ENCODE measurements at places on chromosomes 12 and 14. TPM values are rescaled to one million over a fixed set of nuclear protein-coding genes. Genes with fewer than 3 reads are reported as not detected.

CCDC177 gene
- 6.2 TPM for total RNA-seq

OR6C2 gene
- total RNA-seq, result not detected

PTPRO gene
- total RNA-seq, result 0.52 TPM

SOAT2 gene
- not detected for total RNA-seq

SLC35F4 gene
- total RNA-seq, result not detected

MAP3K9 gene
- total RNA-seq, result 20.0 TPM

PTPRB gene
- 1.4 TPM for total RNA-seq

DNA sequence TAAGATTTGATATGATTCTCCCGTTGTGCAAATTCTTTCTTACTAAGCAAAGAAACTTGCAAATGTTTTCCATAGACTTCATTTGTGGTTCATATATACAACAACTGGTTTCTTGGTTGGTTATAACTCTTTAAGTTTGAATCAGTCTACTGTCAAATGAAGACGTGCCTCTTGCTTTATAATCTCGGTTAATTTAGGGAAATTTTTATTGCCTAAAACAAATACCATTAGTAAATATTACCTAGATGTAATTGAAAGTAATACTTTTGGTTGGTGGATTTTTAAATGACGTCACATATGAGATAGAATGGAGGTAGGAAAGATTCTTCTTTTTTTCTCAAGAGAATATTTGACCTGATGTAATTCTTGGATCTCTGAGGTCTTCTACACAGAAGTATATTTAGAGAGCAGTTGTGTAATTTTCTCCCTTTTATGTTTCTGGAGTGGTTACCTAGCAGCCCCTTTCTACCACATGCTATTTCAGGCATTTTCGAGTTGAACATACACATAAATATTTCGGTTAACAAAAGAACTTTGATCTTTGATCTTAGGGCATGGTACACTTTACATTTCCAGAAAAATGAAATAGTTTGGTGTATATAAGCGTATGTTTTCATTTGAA is 1.7 kb downstream of the ATF7IP start:
- no peak for DNase-seq

DNA sequence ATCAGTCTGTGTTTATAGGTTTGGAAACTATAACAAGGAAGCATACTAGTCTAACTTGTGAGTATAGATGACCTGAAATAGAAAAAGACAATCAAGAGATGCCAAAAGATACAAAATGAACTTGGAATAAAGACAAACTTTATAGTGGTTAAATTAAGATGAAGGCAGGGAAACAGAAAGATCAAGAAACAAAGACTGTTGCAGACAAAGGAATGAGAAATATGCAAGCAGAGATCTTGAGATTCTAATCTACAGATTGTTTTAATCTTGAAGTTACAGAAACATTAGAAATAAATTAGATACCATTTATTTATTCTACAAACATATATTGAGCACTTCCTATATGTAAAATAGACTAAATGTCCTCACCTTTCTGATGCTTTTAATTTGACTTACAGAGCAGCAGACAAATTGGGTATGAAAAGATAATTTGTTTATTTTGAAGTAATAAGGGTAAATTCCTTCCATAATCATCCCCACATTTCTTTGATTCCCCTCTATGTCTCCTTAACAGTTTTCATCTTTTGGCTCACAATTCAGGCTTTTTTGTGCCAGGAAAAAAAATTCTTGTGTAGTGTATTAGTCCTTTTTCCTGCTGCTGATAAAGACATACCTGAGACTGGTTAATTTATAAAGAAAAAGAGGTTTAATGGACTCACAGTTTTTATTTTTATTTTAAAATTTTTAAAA is 134.4 kb downstream of the KITLG start:
- no peak for DNase-seq

GRCh38 chr12:83016218-83016835 is 329.6 kb downstream of the TMTC2 start:
- DNase-seq, result no peak

DNA sequence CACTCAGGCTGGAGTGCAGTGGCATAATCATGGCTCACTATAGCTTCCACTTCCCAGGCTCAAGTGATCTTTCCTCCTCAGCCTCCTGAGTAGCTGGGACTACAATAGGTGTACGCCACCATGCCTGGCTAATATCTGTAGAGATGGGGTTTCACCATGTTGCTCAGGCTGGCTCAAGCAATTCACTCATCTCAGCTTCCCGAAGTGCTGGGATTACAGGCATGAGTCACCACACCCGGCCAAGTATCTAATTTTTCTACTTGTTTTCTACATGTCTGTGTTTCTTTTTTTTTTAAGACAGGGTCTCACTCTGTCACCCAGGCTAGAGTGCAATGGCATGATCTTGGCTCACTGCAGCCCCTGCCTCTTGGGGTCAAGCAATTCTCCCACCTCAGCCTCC is 119.7 kb upstream of the MED13L start:
- no peak for DNase-seq

GRCh38 chr12:115835445-115835844 is 442.0 kb downstream of the MED13L start:
- DNase-seq, result no peak

- DNase-seq, result no peak
These were observed 65.9 kb downstream of the NOVA1 start for GRCh38 chr14:26531894-26532293.

GRCh38 chr14:93533842-93534241 is 103.1 kb downstream of the UNC79 start:
- DNase-seq, result no peak

- peak; percentile 76 for DNase-seq
These were observed 1.7 kb downstream of the PDE3A start for GRCh38 chr12:20370014-20370386.

DNA sequence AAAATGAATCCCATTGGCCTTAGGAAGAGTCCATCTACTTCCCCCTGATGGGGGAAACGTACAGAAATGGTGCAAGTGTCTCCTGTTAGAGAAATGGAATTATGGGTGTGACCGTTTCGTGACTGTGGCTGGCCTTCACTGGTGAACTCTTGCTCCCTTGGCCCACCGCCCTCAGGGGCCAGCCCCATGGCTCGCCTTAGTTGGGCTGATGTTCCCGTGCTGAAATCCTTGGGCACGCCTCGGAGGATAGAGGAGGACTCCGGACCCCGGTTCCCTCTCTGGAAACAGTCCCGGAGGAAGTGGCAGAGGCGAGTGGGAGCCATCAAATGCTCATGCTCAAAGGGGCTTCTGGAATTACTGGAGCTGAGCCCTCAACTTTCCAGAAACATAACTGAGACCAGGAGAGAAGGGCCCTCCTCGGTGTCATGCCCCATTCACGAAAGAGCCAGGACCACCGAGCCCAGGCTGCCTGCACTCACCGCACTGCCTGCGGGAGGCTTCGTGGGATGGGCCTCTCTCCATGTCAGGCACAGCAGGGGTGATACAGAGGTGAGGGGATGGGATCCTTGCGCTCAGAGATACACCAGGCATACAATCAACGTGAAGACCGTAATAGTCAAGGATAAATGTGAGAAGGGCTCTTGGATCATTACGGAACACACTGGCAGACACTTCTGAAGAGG is 10.1 kb upstream of the CACNA2D4 start:
- peak; percentile 27 for DNase-seq

GRCh38 chr12:8556531-8557097 is 15.9 kb upstream of the CLEC4E start:
- no peak for DNase-seq

DNA sequence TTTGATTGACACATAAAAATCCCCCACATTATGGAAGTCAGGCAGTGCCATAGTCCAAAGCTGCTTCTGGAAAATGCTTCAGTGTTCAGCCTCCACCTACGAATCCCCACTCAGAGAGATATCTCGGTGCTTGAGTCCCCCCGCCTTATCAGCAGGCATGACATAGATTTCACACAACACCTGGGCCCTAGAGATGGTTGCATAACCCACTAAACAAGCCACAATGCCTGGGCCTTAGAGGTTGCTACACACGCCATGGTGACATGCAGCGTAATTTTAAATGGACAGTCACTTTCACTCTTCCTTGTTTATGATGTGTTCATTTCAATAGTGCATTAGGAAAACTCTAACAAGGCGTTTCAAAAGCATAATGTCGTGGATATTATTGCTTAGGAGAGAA is 38.0 kb downstream of the CCDC60 start:
- DNase-seq, result no peak

GRCh38 chr14:98070536-98070935 is 1201.5 kb downstream of the BCL11B start:
- DNase-seq, result no peak

DNA sequence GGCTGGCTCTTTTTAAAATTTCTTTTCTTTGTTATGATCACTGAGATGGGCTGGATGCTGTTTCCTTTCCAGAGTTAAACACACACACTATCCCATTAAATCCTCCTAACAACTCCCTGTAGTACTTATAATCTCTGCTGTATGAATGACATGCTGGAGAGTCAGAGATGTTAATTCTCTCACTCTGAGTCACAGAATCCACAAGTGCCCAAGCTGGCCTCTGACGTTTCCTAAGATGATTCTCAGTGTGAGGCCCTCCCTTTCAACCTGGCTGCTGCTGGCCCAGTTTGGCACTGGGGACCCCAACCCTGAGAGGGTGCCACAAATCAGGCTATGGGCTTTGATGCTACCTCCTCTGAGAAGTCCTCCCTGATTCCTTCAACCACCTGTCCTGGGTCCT is 5.4 kb downstream of the NOS1 start:
- no peak for DNase-seq

DNA sequence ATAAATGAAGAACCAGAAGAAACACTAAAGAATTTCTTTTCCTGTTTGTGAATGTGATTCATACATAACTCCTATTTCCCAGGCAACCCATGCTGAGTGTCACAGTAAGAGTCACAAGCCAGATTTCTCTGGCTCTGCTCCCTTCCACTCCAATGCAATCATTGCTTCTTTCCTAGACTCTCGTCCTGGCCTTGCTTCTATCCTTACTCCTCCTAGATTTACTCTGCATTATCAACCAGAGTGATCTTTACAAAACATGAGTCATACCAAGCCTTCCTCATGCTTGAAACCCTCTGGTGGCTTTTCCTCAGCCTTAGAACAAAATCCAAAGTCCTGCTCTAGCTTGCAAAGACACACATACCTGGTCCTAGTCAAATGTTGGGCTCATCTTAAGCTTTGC is 13.3 kb downstream of the IL22 start:
- DNase-seq, result no peak

DNA sequence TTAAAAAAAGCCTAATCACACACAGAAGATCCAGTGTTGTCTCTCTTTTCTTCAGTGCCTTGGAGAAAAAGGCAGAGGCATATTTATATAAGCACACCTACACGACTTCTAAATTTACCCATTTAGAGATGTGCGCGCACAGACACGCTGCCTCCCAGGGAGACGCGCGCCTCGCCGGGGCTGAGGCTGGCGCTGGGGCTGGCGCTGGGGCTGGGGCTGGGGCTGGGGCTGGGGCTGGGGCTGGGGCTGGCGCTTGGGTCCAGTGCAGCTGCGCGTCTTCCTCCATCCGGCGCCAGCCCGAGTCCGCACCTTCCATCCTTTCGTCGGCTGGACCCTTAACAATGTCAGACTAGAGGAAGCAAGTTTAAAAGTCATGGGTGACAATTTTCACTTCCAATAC is 118.4 kb upstream of the ARID2 start:
- DNase-seq, result no peak

GRCh38 chr14:62270236-62270635 is 508.0 kb downstream of the SNAPC1 start:
- DNase-seq, result no peak

DNA sequence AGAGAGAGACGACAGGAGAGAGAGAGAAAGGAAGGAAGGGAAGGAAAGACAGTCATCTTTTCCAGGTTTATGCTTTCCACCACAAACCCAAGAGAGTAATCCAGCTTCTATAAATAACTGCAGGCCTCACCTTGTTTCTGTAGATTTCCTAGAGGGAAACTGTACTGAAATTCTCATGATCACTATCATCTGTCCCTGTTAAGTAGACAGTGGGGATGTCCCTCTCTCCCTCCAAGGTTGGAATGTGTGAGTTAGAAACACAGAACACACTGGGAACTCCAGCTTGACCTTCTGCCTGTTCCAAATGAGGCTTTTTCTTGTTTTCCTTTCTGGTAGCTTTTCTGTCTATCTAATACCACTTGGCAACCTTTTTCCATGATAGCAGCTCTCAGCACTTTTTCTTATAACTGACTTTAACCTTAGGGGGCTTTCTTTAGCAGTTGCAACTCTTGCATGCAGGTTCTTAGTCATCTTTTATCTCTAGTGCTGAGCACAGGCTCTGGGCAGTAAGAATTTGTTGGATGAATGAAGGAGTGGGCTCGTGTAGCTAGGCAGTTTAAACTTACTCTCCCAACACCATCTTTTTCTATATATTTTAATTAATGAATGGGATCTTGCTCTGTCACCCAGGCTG is 22.8 kb upstream of the FBXO33 start:
- DNase-seq, result no peak

- DNase-seq, result no peak
These were observed 78.1 kb downstream of the RPL10L start for GRCh38 chr14:46573498-46573897.

All from H9 (cell line).